ENCODE measurements at places on chromosomes 3 and 15.
A peak's percentile ranks its signal among the peaks of the same experiment; 100 is the strongest.

- no peak for DNase-seq
Measured at GRCh38 chr15:63985221-63986184, 60.8 kb downstream of the DAPK2 start.

DNA sequence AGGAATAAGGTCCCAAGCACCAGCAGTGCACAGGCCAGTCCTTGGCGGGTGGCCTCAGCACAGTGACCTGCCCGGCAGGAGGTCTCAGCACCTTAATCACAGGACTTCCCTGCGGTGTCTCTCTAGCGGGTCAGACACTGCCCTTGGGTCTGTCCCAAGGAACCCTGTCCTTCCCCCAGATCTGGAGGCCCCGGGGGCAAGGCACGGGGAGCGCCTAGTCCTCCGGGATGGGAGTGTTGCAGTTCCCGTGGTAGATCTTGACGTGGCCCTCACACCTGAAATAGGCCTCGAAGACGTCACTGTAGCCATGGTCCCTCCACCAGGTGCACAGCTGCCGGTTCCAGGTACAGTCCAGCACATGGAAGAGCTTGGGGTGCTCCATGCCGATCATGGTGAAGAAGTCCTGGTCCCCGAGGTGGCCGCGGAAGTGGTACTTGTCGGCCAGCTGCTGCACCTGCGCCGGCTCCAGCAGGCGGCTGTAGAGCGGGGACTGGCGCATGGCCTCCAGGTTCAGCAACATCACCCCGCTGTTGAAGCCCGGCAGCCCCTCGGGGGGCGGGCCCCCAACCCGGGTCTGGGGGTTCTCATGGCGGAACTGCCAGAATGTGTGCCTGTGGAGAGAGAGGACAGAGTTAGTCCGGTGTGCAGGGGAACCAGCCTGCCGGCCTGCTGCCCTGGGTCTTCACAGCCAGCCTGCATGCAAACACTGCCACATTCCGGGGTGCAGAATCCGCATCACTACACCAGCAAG is 201.3 kb downstream of the XXYLT1 start:
- no peak for DNase-seq

- no peak for DNase-seq
Measured at GRCh38 chr3:46400000-46400734, 6.7 kb downstream of the CCR5AS start.

DNA sequence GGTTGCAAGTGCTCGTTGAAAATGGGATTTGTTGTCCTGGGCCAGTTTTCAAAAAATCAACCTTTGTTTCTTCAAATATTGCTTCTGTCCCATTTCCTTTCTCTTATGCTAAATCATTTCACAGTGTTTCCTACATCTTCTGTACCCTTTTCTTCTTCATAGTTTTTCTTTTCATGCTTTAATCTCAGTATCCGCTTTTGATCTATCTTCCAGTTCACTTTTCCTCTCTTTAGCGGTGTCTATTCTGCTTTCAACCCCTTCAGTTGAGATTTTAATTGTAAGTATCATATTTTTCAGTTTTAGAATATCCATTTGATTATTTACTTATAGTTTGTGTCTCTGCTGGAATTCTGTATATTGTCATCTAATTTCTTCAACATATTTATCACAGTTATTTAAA is 311.7 kb upstream of the TPM1 start:
- no peak for DNase-seq

DNA sequence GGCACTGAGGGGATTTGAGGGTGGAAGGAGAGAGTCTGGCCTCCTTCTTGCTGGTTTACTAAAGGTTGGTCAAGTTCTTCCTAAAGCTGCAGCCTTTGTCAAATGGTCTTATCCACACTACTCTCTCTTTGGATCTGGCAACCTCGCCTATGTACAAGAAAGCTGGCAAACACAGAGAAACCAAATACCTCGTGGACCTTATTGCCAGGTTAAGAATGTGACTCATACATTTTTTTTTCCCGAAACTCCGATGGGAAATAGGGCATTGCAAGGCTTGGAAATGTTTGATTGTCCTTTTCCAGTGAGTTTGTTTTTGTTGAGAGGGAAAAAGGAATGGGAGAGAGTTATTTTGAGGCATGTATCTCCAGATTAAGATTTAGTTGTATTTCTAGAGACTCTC is 13.9 kb downstream of the EOMES start:
- DNase-seq = no peak

DNA sequence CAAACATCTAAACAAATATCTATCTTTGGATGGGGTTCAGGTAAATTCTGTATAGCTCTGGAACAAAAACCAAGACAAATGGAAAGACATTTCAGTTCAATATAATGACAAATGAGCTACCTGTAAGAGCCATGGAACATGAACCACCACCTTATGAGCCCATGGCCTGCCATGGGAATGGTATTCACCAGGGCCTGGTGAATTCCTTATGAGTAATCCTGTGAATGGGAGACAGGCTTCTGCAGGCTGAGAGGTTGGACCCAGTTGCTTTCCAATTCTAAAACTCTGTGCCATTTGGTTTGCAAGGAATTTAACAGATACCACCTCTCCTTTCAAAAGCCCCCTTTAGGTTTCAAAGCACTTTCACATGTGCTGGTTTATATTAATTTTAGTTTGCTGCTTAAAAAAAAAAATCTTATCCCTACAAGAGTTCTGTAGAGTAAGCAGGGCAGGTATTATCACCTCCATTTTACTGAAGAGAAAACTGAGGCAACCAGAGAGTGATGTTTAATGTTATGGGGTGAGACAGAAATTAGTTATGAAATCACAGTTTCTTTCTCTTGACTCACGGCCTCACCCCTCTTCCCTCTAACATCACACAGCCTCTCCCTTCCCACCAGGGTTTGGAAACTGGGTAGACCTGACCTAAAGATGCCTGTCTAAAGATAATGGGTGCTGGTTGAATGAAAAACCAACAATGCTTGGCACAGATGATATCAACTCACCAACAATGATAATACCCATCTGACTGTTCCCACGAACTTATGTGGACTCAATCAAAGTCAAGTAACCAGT is 397.6 kb upstream of the WNT5A start:
- no peak for DNase-seq

GRCh38 chr3:178685591-178685906 is 149.3 kb downstream of the KCNMB2 start:
- DNase-seq = no peak

- no peak for DNase-seq
Measured at GRCh38 chr15:39030291-39031070, 465.9 kb upstream of the RASGRP1 start.

- DNase-seq = no peak
Measured at GRCh38 chr3:123837858-123838257, 46.3 kb downstream of the MYLK start.

- DNase-seq = no peak
Measured at GRCh38 chr3:45922950-45923590, 20.2 kb upstream of the CXCR6 start.

- no peak for DNase-seq
Measured at GRCh38 chr3:90091549-90091948, 984.1 kb downstream of the EPHA3 start.

GRCh38 chr3:154123906-154124305 is 2.7 kb downstream of the ARHGEF26 start:
- DNase-seq = no peak

DNA sequence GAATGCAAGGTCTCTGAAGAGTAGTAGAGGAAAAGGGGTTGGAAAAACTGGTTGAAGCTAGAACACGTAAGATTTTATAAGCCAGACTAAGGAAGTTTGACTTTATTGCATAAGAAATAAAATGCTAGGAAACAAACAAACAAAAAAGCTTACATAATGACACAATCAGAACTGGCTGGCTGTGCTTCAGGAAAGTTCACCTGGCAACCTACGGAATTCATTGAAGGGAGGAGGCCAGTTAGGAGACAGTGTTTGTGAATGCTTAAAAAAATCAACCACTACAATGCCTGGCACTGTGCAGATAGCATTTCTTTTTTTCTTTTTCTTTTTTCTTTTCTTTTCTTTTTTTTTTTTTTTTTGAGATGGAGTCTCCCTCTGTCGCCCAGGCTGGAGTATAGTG is 1.9 kb upstream of the ICE2 start:
- DNase-seq = no peak

- DNase-seq = no peak
Measured at GRCh38 chr3:178761024-178761423, 224.8 kb downstream of the KCNMB2 start.

- DNase-seq = no peak
Measured at GRCh38 chr3:58173029-58173668, 37.6 kb downstream of the DNASE1L3 start.

- no peak for DNase-seq
Measured at GRCh38 chr3:173891272-173892100, 493.9 kb downstream of the NLGN1 start.

DNA sequence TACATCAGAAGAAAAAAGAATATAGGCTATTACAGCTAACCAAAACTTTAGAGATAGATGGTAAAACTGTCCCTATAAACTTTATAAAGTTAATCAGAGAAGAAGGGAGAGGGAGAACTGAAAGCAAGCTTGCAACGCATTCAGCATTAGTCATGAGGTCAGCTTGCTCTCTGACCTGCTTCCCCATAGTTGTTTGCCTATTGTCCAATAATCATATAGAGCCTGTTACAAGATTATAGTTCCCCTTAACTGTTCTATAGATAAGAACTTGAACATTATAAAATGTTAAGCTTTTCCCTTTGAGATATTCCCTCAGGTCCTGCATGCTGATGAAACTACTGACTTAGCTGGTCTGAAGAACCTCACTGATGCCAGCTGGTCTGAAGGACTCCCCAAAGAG is 74.5 kb downstream of the CPNE4 start:
- DNase-seq = no peak

DNA sequence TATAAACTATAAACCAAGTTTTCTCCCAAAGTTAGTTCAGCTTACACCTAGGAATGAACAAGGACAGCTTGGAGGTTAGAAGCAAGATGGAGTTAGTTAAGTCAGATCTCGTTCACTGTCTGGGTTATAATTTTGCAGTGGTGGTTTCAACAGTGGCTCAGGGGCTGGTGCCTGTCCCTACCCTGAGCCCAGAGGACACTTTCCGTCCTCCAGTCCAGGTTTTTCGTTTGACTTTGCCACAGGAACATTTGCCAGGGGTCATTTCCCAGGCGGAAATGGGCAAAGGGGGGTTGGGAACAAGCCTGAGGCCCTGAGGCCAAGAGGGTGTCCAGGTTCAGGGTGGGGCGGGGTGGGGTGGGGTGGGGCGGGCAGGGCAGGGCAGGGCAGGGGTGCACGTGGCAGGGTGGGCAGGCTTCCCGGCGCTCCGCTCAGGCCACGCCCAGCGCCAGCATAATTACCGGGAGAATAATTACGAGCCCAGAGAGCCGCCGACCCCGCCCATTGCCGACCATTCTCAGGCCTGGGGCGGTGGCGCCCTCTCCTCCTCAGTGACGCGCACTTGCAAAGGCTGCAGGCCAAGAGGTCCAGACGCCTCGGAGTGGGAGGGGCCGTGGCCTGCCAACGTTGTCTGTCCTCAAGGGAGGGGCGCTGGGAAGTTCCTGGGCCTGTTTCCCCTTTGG is 70.4 kb downstream of the KLF13 start:
- DNase-seq = peak; percentile 13

DNA sequence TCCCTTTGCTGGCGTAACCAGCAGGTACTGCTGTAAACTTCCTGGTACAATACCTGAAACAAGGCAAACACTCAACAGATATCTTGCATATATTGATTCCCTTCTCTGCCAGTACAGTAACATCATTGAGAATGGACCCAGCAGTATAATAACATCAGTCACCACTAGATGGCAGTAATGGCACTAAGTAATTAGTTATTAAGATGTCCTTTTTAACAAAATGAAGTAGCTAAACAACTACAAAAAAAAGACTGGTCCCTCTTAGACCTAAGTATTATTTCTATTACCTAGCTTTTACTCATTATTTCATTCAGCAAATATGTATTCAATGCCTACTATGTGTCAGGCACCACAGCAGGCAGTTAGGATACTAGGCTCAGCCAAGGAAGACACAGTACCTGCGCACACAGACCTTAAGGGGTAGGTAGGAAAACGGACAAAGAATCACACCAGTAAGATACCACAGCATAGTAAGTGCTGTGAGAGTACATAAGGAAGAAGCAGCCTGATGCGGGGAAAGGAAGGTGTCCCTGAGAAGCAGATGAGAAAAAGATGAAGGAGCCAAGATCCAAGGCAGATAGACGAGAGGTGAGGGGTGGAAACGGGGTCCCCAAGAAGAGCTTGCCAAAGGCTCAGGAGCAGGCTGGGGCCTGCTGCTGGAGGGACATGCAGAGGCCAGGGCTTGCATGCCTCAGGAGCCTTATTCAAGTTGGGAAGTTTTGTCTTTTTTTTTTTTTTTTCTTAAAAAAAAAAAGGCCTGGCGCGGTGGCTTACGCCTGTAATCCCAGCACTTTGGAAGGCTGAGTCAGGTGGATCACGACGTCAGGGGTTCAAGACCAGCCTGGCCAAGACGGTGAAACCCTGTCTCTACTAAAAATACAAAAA is 102.7 kb upstream of the CHD2 start:
- peak; percentile 68 for DNase-seq

DNA sequence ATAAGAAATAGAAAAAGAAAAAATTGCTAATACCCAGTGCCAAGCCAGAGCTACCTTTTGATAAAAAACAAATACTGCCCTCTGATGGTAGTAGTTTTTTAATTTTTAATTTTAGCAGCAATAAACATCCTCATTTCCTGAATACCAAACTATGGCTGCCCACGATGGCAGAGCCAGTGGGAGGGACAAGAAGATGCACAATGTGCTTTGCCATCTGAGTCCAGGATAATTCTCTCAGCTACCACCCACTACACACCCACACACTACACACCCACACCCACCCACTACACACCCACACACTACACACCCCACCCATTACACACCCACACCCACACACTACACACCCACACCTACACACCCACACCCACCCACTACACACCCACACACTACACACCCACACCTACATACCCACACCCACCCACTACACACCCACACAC is 17.8 kb downstream of the CEP19 start:
- DNase-seq = peak; percentile 31

DNA sequence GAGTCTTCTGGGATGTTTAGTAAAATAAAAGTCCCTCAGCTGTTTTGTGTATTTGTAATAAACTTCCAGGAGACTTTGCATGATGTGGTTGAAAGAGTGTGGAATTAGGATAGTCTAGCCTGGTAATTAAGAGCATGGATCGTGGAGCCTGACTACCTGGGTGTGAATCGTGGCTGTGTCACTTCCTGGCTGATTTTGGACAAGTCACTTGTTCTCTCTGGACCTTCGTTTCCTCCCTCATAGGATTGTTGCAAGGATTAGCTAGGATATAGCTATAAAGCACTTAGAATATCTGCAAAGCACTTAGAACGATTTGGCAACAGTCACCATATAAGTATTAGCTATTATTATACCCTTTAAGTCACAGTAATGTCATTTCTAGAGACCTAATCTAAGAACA is 40.2 kb downstream of the SLMAP start:
- DNase-seq = no peak
